Right ventricle myocardium inferior (tissue), 1 donor: ENCODE measurements at places on chromosomes 5 and 9.

DNA sequence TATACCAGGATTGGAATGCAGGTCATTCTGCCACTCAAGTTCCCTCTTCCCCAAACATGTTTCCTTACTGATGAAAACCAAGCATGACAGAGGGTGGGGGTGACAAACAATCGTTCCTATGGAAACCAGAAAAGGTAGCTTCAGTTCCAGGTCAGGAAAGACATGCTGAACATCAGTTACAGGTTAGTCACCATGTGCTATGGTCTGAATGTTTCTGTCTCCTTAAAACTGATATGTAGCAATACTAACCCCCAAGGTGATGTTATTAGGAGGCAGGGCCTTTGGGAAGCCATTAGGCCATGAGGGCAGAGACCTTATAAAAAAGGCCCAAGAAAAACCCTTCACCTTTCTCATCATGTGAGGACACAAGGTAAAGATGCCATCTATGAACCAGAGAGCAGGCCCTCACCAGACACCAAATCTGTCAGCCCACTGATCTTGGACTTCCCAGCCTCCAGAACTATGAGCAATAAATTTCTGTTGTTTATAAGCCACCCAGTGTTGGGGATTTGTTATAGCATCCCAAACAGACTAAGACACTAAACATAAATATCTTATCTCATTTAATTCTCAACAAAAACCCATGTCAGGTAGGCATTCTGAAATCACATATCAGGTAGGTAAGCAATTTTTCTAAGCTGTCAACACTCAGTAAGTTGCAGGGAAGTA, 15.7 kb upstream of the SH3RF2 start:
- no peak for DNase-seq

GRCh38 chr5:133610489-133611356, 1.6 kb downstream of the FSTL4 start:
- peak; percentile 78 for DNase-seq

GRCh38 chr9:71446106-71446472, 322.2 kb downstream of the CEMIP2 start:
- no peak for DNase-seq

DNA sequence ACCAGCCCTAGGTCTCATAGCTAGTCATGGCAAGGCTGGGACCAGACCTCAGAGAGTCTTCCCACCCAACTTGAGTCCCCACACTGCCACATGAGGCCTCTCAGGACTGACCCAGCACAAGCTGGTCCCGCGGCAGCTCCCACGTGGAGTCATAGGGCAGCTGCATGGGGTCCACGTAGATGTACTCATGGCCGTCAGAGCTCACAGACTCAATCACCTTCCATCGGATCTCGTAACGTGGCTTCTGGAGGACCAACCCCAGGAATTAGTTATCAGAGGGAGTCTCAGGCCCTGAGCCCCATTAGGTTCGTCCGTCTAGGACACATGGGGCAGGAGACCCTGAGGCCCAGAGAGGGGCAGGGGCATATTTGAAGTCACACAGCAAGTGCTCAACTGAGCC, 30.3 kb downstream of the PDGFRB start:
- DNase-seq: no peak

DNA sequence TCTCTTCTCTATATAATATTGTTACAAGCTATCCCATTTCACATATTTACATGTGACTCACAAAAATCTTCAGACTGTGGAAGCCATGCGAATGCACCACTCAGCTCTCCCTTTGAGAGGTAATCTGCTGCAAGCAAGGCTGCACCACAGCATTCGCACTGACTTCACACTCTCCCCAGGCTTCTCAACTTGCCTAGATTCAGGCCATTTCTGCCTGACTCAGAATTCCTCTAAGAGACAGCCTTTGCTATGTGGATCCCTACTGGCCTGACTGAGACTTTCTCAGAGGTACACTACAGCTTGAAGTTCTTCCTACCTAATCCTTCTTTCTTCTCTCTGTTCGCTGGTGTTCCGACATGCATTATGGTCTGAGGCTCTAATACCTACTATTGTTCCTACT, 21.1 kb upstream of the DMRTA1 start:
- DNase-seq: no peak

DNA sequence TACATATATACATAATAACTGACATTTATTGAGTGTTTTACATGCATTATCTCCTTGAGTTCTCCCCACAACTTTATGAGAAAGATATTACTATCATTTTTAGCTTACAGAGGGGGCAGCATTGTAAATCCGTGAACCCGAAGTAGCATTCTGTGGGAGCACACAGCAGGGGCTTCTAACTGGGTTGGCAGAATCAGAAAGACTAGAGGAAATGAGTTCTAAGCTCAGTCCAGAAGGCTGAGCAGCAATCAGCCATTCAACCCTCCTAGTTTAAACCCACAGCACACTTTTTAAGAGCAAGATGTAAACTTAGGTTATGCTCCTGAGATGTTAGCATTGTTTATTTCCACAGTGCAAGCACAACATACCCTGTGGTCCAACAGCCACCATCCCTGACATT, 177.2 kb downstream of the TMEM38B start:
- no peak for DNase-seq

DNA sequence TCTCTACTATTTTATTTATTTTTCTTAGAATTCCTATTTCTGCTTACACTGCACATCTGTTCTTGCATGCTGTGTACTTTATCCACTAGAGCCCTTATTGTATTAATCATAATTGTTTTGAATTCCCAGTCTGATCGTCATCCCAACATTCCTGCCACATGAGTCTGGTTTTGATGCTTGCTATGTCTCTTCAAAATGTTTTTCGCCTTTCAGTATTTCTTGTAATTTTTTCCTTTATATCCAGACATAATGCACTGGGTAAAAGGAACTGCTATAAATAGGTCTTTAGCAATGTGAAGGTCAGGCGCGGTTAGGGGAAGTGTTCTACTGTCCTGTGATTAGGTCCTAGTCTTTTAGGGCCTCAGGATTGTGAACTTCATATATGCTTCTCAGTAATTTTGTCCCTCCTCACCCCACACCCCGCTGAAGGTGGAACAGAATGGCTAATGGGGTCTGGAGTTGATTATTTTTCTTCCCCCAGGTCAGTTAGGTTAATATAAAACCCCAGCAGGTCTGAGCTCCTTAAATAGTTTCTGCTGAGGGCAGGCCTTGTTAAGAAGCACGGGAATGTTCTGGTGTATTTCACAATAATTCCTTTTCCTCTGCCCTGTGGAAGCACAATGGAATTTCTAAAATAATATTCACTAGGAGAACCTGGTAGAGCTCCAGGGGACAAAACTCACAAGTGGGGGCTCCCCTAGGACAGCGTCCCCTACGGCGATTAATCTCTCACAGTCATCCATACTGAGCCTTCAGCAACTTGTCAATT, 146.6 kb upstream of the TUT7 start:
- DNase-seq: no peak

DNA sequence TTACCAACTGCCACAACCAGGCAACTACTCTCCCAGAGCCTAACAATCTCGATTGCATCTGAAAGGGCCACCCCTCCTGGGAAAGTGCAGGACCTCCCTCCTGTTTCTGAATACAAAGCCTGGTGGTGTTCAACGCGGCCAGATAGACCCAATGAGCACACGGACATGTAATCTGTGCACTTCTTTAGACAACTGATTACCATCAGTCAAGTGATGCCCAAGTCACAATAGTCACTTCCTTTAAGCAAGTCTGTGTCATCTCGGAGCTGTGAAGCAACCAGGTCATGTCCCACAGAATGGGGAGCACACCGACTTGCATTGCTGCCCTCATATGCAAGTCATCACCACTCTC, 739 bp downstream of the C9orf72 start:
- DNase-seq: peak; percentile 20

DNA sequence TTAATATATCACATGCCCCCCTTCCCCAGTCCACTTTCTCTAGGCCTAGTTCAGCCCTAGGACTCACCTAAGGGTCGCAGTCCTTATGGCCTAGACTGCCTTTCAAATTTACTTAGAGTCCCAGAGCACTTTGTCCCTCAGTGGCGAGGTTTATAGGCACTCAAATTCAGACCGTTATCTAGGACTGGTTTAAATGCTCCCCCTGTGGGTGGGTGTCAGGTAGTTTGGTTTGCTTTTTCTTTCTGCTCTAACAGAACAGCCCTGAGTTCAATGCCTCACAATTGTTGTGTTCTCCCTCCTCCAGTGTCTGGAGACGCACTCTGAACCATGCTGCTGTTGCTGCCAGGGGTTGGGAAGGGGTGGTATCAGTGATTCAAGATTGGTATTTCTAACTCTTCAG, 317.1 kb downstream of the MAT2B start:
- DNase-seq: no peak

GRCh38 chr9:19155106-19155935, 28.0 kb upstream of the PLIN2 start:
- DNase-seq: no peak

DNA sequence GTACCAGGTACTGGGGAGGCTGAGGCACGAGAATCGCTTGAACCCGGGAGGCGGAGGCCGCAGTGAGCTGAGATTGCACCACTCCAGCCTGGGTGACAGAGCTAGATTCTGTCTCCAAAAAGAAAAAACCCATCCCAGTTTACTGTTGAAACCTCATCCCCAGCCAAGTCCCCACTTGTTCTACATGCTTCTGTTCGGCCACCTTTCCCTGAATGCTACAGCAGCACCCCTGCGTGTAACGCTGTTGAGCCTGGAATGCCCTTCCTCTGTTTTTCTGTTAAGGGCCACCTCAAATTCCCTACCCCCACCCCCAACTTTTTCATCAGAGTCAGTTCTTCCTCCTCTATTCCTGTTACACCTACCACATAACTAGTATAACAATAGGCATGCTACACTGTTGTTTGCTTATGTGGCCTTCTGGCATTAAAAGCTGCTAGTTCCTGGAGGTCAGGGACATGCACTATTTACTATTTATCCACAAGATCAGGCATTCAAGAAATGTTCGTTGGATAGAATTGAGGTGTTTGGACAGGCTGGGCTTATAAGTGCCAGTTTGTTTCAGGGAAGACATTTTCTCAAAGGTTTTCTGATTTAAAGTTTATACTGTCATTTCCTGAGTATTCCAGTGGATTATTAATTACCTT, 47.1 kb upstream of the C5orf47 start:
- no peak for DNase-seq

DNA sequence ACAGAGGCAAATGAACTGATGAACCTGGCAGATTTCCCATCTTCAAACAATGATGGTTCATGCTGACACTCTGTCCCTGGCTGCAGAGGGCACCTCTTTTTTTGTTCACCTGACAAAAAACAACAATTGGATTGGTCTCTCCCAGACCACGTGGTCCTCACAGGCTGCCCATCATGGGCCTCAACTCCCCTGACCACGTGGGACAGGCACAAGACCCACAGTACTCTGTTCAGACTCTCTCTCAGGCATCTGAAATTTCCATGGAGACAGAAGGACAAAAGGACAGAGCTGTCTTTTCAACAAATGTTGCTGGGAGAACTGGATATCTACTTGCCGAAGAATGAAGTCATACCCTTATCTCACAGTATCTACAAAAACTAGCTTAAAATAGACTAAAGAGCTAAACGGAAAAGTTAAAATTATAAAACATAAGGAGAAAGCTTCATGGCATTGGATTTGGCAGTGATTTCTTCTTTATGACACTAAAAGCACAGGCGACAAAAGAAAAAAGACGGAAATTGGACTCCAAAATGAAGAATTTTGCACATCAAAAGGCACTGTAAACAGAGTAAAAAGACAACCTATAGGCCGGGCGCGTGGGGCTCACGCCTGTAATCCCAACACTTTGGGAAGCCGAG, 12.2 kb upstream of the DRD1 start:
- DNase-seq: no peak

DNA sequence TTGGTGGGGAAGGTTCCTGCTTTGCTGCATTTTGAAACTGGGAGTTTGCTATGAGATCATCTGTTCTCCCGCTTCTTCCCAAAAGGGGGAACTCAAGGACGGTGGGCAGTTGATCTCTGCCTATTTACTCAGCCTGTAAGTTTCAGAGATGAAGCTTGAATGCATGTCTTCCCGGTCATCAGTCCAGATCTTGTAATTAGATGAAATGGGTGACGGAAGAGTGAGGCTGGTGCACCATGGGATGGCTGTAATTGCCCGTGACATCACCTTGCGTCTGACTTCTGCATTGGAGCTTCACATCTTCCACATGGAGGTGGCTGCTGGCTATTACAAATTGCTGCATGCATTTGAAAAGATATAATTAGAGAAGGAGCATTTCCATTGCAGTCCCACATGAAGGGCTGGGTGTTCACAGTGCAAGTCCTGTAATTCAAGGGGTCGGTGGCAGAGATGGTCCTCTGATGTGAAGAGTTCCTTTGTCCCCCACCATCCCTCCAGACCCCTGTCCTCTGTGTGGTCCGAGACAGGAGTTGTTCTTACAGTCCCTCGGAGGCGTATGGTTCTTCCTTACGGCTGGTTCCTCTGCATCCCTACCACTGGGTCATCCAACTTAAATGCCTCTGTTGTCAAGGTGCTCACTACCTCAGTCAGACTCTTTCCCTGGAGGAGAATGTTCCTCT, 72.9 kb downstream of the ZNF618 start:
- no peak for DNase-seq

- no peak for DNase-seq
These were observed 306.2 kb downstream of the SEMA5A start for GRCh38 chr5:9239626-9240025.

- no peak for DNase-seq
These were observed 133.7 kb downstream of the SLC28A3 start for GRCh38 chr9:84206801-84207370.

DNA sequence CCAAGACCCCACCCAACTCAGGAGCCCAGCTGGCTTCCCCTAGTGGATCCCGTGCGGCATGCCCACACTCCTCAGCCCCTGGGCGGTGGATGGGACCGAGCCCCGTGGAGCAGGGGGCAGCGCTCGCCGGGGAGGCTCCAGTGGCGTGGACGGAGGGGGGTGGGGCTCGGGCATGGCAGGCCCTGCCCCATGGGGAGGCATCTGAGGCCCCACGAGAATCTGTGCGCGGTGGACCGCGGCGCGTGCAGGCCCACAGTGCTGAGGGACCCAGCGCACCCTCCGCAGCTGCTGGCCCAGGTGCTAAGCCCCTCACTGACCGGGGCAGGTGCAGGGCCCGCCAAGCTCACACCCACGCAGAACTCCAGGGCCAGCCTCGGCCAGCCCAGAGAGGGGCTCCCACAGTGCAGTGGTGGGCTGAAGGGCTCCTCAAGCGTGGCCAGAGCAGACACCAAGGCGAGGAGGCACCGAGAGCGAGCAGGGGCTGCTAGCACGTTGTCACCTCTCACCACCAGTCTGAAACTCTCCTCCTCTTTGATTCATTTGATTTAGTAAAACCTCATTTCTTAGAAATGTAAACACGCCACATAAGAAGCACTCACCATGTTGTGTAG, 25.6 kb downstream of the RNF130 start:
- DNase-seq: no peak

- peak; percentile 68 for DNase-seq
These were observed 1.9 kb downstream of the PCSK5 start for GRCh38 chr9:75892216-75892911.
